Activated CD4-positive, alpha-beta memory T cell treated with anti-CD3 and anti-CD28 coated beads, Interleukin-2, amount 10 ng/mL, durations not matched to agents 7 days and 5 days (primary cell): ENCODE measurements at places on chromosomes 12 and 14.
A peak's percentile ranks its signal among the peaks of the same experiment; 100 is the strongest.

DNA sequence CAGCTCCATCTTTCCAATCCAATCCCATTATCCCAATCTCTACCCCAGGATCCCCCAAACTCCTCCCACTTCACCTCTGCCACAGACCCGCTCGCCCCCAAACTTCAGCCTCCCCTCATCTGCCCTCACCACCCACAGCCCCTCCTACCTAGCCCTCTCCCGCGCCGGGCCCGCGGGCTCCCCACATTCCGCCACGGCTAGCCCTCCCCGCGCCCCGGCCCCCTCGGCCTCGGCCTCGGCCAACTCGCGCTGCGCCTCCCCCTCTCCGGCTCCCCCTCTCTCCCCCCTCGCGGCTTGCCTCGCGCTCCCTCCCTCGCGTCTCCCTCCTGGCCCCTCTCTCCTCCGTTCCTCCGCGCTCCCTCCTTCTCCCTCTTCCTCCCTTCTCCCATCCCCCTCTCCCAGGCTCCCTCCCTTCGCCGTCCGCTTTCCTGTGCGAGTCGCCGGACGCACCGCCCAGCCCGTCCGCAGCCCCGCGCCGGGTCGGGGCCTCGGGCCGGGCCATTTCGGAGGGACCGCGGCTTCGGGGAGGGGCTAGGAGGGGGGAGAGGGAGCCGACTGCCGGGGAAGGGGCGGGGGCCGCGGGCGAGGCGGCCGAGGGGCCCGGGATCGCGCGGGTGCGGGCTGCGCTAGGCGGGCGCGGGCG lies at the start of gene ATN1:
TSS of gene ATN1 (plus strand) at position 581 of the 643 bp plus-strand sequence. CDS start 6,043 bp downstream, outside the sequence.
- peak; percentile 48 for DNase-seq

GRCh38 chr14:95662376-95663186 lies 23.6 kb upstream of the TCL1B start:
- DNase-seq = no peak

GRCh38 chr12:131806674-131807073 lies 21.5 kb upstream of the MMP17 start:
- DNase-seq = no peak

DNA sequence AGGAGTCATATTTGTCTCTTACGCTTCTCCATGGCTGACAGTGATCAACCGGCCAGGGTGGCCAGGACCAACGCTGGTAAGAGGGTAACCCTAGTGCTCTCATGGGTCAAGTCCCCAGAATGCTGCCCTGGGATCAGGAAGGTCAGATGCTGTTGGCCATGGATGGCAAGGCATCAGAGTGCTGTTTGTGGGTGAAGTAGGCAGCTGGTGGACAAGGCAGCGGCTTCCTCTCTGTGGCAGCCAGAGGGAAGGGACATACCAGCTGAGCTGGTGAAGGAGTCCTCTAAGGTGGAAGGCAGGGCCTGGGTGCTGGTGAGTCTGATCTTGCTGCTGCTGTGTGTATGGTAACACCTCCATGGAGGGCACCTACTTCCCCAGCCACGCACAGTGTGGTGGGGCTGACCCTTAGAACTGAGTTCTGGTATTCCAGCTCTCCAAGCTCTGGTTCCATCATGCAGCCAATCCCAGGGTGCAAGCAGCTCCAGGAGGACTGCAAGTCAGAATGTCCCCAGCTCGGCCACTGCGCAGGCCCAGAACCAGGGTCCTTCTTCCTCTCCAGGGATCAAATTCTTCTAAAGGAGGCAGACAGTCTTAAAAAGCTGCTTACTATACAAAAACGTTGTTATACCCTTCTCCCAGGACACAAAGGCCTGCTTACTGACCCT lies 13.4 kb upstream of the SMOC1 start:
- no peak for DNase-seq

DNA sequence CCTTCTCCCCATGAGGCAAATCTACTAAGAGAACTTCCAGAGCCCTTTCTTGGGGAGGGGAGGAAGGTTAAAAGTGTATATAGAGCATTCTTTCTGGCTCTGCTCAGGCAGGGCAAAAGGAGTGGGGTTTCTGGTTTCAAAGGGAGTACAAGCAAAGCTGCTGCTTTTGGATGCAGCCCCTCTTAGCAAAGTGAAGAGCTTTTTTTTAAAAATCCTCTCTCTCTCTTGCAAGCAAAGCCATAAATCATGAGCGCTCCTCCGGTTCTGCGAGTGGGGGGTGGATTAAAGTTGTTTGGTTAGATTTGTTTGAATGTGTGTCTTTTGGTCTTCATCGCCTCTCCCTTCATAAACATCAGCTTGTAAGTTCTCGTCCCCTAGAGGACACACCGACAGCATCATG lies 546.6 kb upstream of the TBX3 start:
- DNase-seq = no peak

GRCh38 chr12:92930421-92930820 lies 1.3 kb upstream of the EEA1 start:
- DNase-seq = no peak

DNA sequence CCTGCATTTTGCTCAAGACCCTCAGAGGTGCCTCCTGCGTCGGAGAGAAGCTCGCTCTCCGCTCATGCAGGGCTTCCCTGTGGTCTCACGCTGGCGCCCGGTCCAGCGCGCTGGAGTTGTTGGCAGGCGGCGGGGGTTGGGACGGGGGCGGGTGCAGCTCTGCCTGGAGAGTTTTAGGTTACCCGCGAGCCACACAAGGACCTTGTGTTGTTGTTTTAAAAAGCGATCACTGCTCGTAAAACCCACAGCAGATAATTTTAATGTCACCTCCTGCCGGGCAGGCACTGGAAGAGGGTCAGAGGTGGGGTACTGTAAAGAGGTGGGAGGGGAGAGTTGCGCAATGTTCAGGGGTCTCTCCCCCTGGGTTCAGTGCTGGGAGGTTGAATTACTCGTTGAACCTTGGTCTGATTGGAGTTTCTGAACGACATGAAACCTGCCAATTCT lies 850 bp downstream of the SMOC1 start:
- no peak for DNase-seq

DNA sequence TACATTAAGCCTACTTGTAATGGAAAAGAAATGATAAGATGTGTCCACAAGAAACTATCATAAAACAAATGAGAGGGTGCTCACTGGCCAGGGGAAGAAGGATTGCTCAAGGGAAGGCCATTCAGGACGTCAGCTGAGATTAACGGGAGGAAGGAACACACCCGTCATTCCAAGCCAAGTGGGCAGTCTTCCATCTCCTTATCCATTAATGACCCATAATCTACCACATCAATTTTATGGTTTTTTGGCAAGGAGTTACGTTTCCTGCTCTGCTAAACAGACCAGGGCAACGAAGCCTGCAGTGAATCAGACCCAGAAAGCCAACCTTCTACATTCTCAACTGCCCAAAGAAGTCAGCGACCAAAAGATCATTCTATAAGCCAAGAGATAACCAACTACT lies 25.1 kb downstream of the PRKAB1 start:
- DNase-seq = no peak

DNA sequence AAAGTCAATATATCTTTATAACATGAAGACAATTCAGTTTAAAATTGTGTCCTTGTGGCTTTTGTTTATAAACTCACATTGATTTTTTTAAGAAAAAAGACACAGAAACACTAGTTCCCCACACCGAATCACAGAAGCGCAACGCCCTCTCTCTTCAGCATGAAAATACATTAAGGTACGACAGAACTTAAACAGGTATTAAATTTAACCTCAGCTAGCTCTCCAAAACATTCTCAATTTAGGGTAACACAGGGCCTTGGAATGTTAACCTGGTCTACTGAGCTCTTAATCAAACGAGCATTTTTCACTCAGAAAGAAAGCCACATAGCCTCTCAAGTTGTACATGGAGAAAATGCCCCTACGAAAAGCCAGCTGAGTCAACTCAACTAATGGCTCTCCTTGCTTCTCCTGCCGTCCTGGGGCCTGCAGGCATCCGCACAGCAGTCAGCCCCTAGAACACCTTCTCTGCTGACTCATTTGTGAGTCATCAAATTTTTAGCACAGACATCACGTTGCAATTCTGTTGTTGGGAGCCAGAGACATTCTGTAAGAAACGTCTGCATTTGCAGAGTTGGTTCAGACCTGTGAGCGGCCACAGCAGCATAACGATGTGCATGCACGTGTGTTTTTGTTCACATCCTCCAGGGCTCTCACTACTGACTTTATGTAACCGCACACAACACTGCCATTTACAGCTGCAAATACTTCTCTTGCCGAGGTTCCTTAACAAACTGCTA lies 141.6 kb downstream of the ITPR2 start:
- no peak for DNase-seq

DNA sequence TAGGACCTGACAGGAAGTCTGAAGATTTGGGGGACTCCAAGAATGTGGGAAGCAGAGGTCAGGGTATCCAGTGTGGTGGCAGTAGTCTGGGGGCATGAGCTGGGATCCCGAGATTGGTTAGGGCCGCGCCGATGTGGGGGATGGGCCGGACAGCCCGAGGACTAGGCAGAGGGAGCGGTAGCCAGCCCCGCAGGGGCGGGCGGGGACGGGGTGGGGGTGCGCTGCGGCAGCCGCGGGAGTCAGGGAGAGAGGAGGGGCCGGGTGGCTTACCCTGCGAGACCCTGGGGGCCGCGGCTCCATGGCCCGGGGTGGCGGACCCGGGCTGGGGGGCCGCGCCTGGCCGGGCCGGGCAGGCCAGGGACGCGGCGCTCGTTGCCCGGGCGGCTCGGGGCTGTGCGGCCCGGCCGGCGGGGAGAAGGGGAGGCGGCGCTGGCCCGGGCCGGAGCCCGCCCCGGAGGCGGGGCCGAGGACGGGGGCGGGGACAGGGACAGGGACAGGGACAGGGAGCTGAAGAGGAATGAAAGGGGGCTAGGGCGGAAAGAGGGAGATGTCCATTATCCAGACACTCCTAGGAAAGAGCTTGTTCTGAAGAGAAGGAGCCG lies 5.6 kb downstream of the ZNF385A start:
- no peak for DNase-seq

DNA sequence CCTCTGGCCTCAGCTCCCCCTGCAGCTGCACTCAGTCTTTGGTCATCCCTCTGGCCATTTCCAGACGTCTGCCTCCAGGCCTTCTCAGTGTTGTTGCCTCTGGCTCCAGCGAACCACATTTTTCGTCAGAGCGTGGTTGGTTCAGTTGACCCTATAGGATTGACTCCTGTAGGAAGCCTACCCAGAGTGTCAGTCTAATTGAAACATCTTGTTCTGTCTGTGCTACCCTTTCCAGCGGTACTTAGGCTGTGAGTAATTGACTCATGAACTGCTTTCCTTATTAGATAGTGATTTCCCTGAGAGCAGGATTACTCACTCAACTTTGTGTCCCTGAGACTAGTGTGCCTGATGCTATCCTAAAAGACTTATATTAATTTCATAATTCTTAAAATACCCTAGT lies 373.2 kb downstream of the ATP23 start:
- DNase-seq = no peak

GRCh38 chr12:114894076-114894475 lies 210.1 kb upstream of the TBX3 start:
- DNase-seq = no peak

DNA sequence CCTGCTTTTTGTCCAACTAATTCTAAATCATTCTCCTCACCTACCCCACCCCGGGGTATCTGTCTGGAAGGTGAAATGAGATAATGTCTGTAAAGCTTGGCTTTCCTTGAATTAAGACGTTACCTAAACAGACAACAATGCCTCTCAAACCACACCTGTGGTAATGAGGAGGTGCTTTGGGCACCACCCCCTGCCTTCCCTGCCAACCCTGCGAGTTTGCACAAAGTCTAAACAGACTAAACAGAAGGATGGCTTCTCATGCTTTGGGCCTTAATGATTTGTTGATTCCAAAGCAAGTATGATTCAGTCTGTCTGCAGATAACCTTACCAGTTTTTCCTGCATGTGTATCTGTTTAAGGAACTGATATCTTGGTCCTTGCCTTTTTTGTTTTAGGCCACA lies 82.4 kb downstream of the ZFC3H1 start:
- no peak for DNase-seq

DNA sequence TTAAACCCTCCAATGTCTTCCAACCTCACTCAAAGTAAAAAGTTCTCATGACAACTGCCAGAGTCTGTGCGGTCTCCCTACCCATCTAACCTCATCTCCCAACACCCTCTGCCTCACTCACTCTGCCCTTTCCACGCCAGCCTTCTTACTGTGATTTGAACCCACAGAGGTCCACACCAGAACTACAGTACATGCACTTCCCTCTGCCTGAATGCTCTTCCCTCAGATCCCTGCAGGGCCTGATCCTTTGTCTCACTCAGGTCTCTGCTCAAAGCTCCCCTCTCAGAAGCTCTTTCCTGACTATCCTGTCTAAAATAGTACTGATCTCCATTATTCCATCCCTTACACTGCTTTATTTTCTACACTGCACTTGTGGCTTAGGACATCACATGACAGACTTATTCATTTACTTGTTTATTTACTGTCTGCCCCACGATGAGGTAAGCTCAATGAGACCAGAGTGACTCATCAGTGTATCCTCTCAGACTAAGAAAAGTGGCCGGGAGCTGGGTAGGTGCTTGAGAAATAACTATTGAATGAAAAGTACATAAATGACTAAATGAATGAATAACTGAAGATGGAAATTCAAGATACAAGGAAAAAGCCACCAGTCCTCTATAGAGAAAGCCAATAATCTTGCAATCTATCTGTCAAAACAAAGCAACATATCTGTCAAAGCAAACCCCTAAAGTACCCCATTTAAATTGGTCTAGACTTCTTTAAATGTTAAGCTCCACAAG lies 17.1 kb downstream of the POMT2 start:
- DNase-seq = peak; percentile 54

GRCh38 chr14:68970038-68970612 lies 9.0 kb downstream of the ACTN1 start:
- DNase-seq = no peak

GRCh38 chr12:130803702-130804101 lies 35.3 kb downstream of the STX2 start:
- DNase-seq = no peak

DNA sequence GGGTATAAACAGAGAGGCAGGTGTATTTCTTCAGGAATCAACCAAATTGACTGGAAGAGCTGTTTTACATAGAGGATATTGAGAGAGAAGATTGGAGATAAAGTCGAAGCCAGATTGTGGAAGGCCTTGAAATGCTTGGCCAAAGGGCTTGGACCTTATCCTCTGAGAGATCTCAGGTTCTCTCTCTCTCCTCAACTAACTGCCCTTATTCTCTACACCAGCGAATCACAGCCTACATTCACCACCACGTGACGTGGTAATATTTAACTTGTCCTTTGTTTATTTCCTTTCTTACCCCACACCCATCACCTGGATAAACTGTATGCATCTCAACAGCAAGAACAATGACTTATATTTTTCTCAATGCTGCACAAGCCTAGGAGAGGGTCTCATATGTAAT lies 207.4 kb downstream of the EFCAB11 start:
- no peak for DNase-seq

GRCh38 chr12:81610955-81611889 lies 147.9 kb downstream of the PPFIA2 start:
- no peak for DNase-seq

DNA sequence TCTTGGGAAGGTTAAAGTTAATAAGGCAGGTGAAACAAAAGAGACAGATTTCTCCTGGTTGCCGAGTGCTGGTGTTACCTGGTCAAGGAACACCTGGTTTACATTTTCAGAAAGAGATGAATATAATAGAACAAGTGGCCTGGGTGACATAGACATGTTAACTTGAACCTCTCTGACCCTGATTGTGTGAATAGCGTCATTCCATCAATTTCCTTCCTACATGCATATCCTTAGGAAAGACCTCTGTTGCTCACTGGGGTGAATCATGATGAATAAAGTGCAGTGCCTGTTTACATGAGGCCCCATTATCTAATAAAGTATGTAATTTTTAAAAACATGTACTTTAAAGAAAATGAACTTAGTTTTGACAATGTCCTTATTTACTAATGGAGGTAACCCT lies 1822.9 kb upstream of the FLRT2 start:
- no peak for DNase-seq
